Ovary (tissue), 10 donors: ENCODE measurements at places on chromosomes 7 and 10. TPM values are rescaled to one million over a fixed set of nuclear protein-coding genes. Genes with fewer than 3 reads are reported as not detected.

Gene MEIG1
- total RNA-seq: not detected

Gene TRIM8
- total RNA-seq: 120 TPM

Gene ABCC2
- 1.4 TPM for total RNA-seq

Gene PGAM2
- total RNA-seq: 1.9 TPM

Gene STEAP1B
- 0.28 TPM for total RNA-seq

Gene TCAF2
- total RNA-seq: 2.6 TPM

Gene CARD11
- total RNA-seq: 1.9 TPM

Gene FAM13C
- total RNA-seq: 31.9 TPM

Gene MNX1
- not detected for total RNA-seq

Gene GIMAP1
- total RNA-seq: 2.8 TPM

Gene GRIFIN
- not detected for total RNA-seq

Gene HYAL4
- total RNA-seq: not detected

Gene AGMO
- total RNA-seq: not detected

Gene CALN1
- total RNA-seq: not detected

Gene SEMA3C
- 60.5 TPM for total RNA-seq

Gene ANKRD61
- not detected for total RNA-seq

Gene GIMAP6
- 6.2 TPM for total RNA-seq

Gene MGAM2
- 0.20 TPM for total RNA-seq

Gene OPN1SW
- not detected for total RNA-seq

Gene BTBD16
- not detected for total RNA-seq

Gene SPOCK2
- total RNA-seq: 77.7 TPM

Gene HMX2
- total RNA-seq: not detected

Gene ST8SIA6
- total RNA-seq: 1.2 TPM

Gene LRRC4
- total RNA-seq: 0.72 TPM

Gene DGKI
- total RNA-seq: 0.11 TPM

Gene ADIRF
- total RNA-seq: 154 TPM

Gene NEUROD6
- not detected for total RNA-seq

Gene SFTPA1
- 0.45 TPM for total RNA-seq

Gene NANOS1
- 0.68 TPM for total RNA-seq
